ENCODE measurements at places on chromosomes 4 and X.
A peak's percentile ranks its signal among the peaks of the same experiment; 100 is the strongest.

- no peak for DNase-seq
These were observed 465 bp downstream of the HNRNPH2 start for GRCh38 chrX:101408532-101408841.

- DNase-seq, result no peak
These were observed 419.6 kb upstream of the LCORL start for GRCh38 chr4:18441203-18441590.

GRCh38 chr4:48133669-48134068, 381 bp downstream of the TXK start:
- peak; percentile 5 for DNase-seq

DNA sequence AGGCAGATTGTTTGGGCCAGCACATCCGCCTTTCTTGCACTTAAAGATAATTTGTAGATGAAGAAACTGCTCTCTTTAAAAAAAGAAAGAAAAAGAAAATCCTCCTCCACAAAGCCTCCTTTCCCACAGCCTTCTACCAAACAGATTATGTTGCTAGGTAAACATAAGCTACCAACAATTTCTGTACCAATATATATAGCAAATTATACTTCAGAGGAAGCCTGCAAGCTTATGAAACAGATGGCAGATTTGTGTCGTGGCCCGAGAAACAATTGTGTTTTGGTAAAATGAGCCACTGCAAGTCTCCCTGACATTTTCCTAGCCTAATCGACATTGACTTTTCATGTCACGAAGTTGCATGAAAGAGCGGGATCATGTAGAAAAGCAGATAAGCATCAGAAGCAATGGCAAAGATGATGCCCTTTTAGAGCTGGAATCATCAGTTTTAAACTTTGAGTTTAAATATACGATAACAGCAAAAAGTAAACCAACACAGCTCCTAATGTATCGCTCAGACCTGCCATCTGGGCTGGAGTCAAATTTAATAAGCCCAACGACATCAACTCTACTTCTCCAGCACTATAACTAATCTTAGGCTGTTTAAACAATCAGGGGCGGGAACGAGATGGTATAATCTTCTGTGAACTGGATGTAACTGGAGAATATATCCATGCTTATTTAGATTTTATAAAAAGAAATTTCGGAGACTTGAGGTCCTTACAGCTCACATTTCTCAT, 94.9 kb upstream of the PLAC1 start:
- no peak for DNase-seq

GRCh38 chr4:26071688-26072087, 157.7 kb downstream of the SMIM20 start:
- DNase-seq, result no peak

GRCh38 chrX:2748171-2748814, 3.5 kb upstream of the XG start:
- no peak for DNase-seq

- no peak for DNase-seq
These were observed 445.5 kb downstream of the PCDH10 start for GRCh38 chr4:133594390-133595207.

DNA sequence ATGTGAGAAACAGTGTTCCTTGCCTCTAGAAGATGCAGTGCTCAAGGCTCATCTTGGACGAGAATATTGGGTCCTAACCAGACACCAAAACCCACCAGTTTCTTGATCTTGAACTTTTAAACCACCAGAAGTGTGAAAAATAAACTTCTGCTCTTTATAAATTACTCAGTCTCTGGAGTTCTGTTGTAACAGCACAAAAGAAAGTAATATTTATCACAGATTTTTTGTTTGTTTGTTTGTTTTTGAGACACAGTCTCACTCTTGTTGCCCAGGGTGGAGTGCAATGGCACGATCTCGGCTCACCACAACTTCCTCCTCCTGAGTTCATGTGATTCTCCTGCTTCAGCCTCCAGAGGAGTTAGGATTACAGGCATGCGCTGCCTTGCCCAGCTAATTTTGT, 371.1 kb upstream of the NDST4 start:
- no peak for DNase-seq

GRCh38 chr4:146485968-146486367, 35.8 kb downstream of the SLC10A7 start:
- no peak for DNase-seq

DNA sequence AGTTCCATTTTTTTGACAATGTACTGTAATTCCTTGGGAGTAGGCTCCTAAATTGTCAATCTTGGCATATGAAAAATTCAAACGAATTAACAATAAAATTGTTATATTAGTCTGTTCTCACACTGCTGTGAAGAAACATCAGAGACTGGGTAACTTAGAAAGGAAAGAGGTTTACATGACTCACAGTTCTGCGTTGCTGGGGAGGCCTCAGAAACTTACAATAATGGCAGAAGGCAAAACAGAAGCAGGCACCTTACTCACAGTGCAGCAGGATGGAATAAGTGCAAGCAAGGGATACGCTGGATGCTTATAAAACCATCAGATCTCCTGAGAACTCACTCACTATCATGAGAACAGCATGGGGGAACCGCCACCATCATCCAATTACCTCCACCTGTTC, 246.4 kb upstream of the TRAM1L1 start:
- no peak for DNase-seq

DNA sequence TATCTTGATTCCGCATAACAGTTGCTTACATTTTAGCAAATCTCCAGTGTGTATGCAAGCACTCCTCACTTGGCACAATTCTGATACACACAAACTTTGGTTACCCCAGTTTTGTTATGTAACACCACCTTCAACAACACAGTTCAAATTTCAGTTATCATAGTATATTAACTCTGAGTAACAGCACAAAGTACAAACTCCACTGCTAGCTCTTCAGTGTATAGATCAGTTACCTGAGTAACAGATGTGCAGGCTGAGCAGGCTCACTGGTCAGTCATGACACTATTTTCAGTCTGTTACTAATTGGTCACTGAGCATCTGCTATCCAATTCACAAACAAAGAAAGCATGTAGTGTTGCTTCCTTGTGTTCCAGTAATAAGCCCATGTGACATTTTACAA, 55.4 kb downstream of the PKD2 start:
- no peak for DNase-seq

GRCh38 chrX:53071604-53072417, 10.4 kb upstream of the TSPYL2 start:
- DNase-seq, result peak; percentile 64

- DNase-seq, result no peak
These were observed 1969.3 kb downstream of the PCDH7 start for GRCh38 chr4:32689518-32689917.

DNA sequence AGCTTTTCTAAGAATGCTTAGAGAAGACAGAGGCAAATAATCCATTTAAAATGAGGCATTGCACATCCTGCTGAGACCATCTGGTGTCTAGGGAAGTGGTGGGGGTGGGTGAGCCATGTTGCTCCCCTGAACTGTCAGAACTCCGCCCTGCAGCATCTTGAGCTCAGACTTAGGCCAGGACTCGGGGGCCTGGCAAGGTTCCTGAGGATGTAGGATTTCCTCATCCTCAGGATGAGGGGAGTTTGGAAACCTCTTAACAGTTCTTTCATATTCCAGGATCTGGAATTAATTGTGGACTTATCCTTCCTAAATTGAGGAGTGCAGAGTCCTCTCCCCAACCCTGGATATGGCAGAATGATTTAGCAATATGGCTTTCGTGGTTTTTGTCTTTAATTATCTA, 6.6 kb downstream of the TLL1 start:
- no peak for DNase-seq

DNA sequence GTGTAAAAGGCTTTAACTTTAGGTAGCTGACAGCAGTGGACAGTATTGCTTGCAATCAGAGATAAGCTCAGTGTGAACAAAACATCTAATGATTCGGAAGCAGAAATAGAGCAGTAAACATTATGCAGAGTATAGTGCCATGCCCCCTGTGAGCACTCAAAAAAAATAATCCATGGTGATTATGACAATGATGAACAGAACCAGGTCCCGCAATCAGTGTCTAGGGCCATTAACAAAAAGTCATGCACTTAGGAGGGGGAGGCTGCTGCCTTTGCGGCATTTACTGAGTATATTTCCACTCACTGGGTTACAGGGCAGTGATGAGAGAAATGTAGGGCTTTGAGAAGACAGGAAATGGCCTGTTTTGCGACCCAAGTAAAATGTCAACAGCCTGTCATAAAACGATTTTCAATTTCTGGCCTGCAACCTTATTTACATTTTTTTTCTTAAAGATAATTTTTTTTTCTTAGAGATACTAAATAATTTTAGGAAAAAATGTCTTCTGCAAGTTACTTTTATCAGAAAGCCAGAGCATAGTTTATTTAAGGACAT, 27.3 kb upstream of the NEIL3 start:
- DNase-seq, result no peak

- DNase-seq, result no peak
These were observed 75.9 kb downstream of the UCHL1 start for GRCh38 chr4:41332510-41333054.

GRCh38 chr4:84443523-84443922, 55.6 kb downstream of the NKX6-1 start:
- DNase-seq, result no peak

DNA sequence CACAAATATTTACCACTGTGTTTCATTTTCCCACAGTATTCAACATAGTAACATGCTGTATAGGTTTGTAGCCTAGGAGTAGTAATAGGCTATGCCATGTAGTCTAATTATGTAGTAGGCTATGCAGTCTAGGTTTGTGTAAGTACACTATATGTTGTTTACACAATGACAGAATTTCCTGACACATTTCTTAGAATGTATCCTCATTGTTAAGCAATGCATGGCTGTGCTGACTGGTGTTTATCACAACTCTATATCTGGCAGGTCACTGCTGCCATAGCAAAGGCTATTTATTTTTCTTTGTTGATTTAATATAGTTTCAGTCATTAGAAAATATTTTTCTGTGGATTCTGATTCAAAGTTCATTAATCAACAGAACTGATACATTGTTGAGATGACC, 108.3 kb upstream of the TEX13A start:
- no peak for DNase-seq

GRCh38 chrX:118220509-118220908, 103.9 kb upstream of the KLHL13 start:
- no peak for DNase-seq

DNA sequence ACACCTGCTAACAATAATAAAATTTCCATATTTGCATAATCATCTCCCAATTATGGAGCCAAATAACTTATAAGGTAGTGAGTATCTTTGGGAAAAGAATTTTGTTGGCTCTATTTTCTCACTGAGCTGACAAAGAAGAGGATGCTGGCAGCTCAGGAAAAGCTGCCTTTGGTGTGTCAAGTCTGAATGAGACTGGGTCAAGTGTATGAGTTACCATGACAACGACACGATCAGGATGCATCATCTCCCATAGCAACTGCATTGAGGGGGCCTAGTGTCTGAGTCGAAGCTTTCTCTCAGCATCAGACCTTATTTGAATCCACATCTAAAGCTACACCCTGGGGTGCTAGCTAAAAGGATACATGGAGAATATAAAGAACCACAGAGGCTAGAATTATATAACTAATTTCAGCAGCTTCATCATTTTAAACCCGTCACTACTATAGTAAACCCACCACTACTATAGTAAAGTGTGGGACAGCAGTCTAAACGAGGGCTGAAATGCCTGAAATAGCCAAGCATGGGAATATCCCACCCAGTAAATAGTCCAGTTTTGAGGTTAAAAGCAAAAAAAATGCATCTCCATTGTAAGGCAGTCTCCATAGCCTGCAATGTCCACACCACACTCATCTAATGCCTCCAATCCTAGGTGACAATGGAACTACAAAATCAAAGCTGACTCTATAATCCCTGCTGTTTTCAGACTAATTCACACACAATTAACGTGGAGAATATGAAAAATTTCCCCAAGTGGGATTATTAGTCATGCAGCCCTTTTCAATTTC, 16.0 kb downstream of the GSPT2 start:
- no peak for DNase-seq

DNA sequence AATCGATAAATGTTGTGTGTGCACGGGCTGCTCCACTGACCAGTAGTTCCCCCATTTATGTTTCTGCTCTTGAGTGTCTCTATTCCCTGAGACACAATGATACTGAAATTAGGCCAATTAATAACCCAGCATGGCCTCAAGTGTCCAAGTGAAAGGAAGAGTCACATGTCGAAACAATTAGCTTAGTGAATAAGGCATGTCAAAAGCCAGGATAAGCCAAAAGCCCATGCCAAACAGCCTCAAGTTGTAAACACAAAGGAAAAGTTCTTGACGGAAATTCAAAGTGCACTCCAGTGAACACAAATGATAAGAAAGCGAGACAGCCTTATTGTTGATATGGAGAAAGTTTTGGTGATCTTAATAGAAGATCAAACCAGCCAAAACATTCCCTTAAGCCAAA, 167.1 kb upstream of the C1QTNF7 start:
- no peak for DNase-seq

- DNase-seq, result no peak
These were observed 320.1 kb upstream of the PPARGC1A start for GRCh38 chr4:24209906-24210305.

- DNase-seq, result peak; percentile 44
These were observed 488 bp downstream of the TBC1D25 start for GRCh38 chrX:48540028-48540375.

GRCh38 chr4:106707776-106708463, 328.2 kb downstream of the DKK2 start:
- DNase-seq, result peak; percentile 48

GRCh38 chr4:146222313-146222712, 8.0 kb downstream of the REELD1 start:
- DNase-seq, result no peak

DNA sequence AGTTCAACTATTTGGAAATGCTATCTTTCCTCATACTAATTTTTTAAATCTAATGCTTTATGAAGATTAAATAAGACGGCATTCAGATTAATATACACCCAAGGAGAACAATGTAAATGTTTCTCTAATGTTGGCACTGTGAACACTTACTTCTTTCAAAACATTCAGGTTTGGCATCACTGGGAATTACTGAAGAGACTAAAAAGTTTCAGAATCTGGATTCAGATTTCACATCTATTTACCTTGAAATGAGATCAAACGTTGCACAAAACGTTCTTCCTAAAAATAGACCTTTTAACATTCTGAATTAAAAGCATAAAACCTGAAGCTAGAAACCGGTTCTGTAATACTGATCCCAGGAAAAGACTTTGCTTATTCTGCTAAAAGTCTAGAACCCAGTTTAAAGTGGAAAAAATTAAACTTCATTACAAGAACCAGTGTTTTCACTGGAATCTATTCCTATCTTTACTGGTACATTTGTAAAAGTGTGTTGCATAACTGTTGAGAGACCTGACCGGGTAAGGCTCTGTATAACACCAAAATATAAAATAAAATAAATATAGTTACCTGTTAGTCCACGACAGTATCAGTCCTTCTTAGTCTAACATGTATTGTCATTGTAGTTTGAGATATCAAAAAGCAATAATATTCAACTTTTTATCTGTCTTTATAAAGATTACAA, 117.4 kb upstream of the MAP9 start:
- DNase-seq, result no peak

GRCh38 chr4:25993395-25994185, 79.6 kb downstream of the SMIM20 start:
- peak; percentile 90 for DNase-seq

GRCh38 chrX:150253959-150254620, 109.0 kb upstream of the MAMLD1 start:
- DNase-seq, result no peak

DNA sequence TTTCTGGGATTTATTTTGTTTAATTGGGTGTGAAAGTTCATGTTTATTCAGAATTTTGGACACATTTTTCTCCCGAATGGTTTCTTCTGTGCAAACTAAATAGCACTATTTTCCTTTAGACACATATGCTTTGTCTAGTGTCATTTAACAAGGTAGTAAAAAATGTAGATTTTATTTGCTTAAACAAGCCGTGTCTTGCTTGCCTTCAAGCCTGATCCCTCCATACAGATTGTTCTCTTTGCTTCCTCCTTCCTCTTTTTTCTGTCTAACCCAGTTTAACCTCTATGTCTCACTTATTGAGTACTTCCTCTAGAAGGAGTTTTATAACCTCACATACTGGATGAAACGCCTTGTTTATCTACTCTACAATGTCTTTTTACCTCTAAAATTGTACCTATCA, 211.8 kb downstream of the NPFFR2 start:
- DNase-seq, result no peak
